ENCODE measurements at places on chromosomes 11 and 22.

GRCh38 chr11:18230859-18231258 lies 5.7 kb downstream of the SAA4 start:
- DNase-seq = no peak

- no peak for DNase-seq
Observed at GRCh38 chr11:68372625-68373024, 60.2 kb downstream of the LRP5 start.

- no peak for DNase-seq
Observed at GRCh38 chr11:128311742-128312719, 275.3 kb downstream of the ETS1 start.

DNA sequence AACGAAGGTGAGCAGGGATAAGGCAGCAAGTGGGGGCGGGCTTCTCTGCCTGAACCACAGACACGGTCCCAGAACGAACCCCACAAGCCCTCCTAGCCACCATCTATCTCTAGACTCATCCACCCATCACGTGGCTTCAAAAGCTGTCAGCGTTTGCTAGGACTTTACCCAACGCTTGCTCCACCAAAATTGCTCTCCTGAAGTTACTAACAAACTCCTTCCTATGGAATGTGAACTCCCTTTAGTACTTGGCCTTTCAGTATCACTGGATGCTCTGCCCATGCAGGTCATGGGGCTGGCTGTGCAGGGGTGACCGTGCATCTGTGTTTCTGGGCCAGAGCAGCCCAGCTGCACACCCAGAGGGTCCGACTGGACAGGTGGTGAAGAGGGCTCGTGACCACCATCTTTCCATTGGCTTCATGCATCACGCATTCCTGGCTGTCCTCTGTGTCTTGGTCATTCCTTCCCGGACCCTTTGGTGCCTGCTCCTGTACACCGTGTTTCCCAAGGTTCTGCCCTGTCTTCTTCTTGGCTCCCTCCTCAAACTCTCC lies 85.1 kb downstream of the MYO7A start:
- no peak for DNase-seq

DNA sequence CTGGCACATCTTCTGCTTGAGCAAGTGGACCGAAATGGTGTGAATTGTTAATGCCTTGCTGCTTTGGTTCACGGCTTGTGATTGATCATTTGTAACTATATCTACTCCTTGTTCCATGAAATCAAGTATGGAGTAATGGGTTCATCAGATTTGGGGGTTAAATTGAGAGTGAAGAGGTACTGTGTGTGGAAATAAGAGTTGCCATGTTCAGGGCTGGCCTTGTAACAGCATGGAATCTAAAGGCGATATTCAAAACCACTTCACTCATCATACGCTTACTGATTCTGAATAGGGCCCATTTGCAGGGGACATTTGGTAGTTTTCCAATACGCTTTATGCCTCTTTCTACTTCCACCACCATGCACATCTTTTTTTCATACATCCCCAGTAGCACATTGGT lies 122.2 kb downstream of the DCDC1 start:
- no peak for DNase-seq

GRCh38 chr11:61575886-61576861 lies 4.7 kb downstream of the SYT7 start:
- DNase-seq = no peak

DNA sequence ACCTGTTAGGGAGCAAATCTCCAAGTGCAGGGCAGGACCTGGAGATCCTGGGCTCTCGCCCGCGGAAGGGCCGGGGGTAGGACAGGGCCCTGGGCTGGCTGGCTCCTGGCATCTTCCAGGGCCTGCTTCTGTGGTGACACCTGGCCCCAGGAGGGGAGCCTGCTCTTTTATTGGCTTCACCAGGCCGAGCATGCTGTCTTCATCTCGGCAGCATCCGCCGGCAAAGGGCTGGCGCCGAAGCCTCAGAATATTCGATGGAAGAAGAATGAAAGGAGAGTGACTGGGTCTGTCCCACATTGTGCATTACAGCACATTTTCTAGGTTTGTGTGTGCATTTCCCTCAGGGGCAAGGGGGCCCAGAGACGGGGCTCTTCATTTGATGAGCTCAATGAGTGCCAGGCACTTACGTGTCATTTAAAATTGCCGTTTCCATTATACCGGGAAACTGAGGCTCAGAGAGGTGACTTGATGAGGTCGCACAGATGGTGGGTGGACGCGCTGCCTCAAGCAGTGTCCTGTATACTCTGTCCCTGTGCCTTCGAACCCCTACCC lies 70.0 kb downstream of the RBX1 start:
- DNase-seq = peak; percentile 52

- no peak for DNase-seq
Observed at GRCh38 chr11:35507688-35508087, 17.7 kb downstream of the PAMR1 start.

DNA sequence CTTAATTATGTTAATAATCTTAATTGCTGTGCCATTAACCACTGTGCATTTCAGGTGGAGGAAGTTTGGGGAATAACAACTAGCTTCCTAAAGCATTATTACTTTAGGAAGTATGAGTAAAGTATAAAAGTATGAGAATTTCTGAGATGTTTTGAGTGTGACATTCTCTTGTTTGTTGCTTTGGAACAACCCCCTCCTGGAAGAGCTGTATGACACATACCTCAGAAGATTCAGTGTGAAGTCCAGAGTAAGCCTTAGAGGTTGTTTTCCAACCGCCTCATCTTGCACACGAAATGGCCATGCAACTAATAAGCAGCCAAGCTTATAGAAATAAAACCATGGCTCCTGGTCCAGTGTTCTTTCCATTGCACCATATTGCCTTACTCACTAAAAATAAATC lies 21.7 kb downstream of the CCDC81 start:
- DNase-seq = no peak

- DNase-seq = no peak
Observed at GRCh38 chr11:7490054-7490453, 4.7 kb downstream of the OLFML1 start.

DNA sequence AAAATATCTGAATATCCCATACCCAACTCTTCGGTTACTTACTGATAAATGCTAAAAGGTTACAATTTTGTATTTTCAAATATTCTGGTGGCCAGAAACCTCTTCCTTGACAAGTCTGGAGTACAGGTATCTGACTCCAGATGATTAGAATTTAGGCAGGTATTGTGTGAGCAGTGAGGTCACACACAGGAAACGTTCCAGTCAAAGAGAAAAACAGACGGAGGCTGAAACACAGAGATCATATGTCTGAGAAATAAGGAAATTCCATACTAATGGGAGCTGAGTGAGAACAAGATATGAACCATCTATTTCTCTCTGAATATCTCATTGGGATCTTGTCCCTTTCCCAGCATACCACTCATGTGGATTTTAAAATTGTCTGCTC lies 89.4 kb upstream of the IGLL5 start:
- DNase-seq = no peak

GRCh38 chr22:37423283-37423682 lies 4.0 kb downstream of the ELFN2 start:
- no peak for DNase-seq

DNA sequence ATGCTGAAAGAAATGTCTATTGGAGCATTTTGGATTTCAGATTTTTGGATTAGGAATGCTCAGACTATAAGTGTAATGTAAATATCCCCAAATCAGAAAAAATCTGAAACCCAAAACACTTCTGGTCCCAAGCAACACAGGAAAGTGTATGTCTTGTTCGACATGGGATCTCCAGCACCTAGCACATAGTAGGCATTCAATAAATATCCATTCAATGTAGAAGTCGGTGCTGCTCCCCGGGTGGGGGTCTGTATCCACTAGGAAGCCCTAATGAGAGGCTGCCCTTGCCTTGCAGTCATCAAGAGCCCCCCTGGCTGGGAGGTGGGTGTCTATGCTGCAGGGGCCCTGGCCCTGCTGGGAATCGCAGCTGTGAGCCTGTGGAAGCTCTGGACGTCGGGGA lies 11.4 kb downstream of the SYT12 start:
- DNase-seq = no peak

- no peak for DNase-seq
Observed at GRCh38 chr11:132973686-132974085, 558.6 kb downstream of the OPCML start.

GRCh38 chr11:60127311-60127811 lies 38.9 kb downstream of the MS4A2 start:
- DNase-seq = no peak

GRCh38 chr11:75223954-75224643 lies 16.5 kb upstream of the TPBGL start:
- DNase-seq = no peak

GRCh38 chr22:37218771-37219411 lies 6.6 kb upstream of the SSTR3 start:
- DNase-seq = no peak

GRCh38 chr22:28002181-28002700 lies 83.2 kb upstream of the PITPNB start:
- DNase-seq = no peak

- DNase-seq = no peak
Observed at GRCh38 chr11:73496134-73496533, 101.8 kb downstream of the FAM168A start.

- DNase-seq = no peak
Observed at GRCh38 chr11:127640561-127641451, 640.2 kb upstream of the KIRREL3 start.

DNA sequence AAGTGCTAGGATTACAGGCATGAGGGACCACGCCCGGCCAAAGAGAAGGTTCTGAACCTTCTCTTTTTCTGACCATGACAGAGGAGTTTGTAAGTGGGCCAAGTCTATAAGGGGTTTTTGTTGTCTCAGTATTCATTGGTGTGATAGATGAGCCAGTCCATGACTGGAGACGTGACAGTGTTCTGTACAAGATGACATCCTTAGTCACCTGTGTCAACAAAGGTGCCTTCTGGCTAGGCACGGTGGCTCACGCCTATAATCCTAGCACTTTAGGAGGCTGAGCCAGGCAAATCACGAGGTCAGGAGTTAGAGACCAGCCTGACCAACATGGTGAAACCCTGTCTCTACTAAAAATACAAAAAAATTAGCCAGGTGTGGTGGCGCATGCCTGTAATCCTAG lies 4.2 kb upstream of the KLHL22 start:
- no peak for DNase-seq

DNA sequence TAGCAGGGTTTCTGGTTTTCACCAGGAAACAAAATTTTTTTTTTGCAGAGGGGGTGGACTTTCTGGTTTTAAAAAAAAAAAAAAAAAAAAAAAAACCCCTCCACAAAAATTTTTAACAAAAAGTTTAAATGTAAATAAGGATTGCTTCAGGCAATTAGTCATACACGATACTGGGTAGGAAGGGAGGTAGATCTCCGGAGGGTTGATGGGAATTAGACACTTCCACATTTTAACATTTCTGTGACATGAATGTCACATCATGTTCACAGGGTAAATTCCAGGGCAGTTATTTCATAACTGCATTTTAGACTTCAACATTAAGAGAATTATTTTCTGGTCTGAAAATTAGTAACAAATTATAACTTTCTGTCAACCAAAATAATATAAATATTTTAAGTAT lies 15.9 kb downstream of the NUP98 start:
- DNase-seq = no peak

GRCh38 chr11:60912851-60913528 lies 968 bp upstream of the TMEM109 start:
- DNase-seq = no peak

DNA sequence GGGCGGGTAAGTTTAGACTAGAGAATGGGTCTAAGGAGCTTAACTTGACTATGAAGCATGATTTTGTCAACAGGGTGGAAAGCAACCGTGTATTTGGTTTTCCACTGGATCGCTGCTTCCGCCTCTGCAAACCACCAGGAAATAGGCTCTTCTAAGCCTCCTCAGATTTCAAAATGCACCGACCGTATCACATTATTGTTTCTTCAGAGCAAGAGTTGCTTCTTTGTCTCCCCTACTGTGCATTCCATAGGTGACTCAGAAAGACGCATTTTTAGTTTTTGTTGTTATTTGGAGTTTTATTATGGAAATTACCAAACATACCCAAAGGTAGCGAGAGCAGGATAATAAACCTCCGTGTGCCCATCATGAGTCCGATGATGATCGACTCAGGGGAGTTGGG lies 64.3 kb upstream of the RASD2 start:
- DNase-seq = no peak

- DNase-seq = no peak
Observed at GRCh38 chr11:76635991-76636738, 34.4 kb downstream of the LRRC32 start.

- DNase-seq = no peak
Observed at GRCh38 chr11:20926799-20927540, 257.6 kb downstream of the NELL1 start.

DNA sequence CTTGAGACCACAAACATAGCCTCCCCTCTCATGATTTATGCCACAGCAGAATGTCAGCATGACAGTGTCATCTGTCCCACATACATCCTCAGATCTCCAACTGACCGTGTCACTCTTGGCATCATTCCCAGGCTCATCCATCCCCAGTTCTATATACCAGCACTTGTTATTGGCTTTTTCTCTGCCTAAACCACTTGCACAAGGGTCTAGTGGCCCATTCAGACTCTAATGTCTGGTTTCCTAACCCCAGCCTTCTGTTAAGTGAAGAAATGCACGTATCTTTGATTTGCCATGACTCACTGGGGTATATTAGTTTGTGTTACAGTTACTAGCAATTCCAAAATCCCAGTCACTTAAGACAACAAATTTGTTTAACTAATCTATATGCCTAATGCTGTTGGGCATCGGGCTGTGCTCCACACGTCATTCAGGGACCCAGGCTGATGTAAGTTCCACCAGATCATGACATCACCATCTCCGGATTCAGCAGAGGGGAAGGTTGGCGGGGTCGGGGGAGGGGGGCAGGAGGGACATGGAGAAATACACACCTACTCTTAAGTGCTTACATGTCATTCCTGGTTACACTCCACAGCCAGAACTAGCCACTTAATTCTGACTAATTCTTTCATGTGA lies 517.4 kb downstream of the BUD13 start:
- no peak for DNase-seq

GRCh38 chr11:47328449-47329390 lies 23.8 kb downstream of the MYBPC3 start:
- no peak for DNase-seq

DNA sequence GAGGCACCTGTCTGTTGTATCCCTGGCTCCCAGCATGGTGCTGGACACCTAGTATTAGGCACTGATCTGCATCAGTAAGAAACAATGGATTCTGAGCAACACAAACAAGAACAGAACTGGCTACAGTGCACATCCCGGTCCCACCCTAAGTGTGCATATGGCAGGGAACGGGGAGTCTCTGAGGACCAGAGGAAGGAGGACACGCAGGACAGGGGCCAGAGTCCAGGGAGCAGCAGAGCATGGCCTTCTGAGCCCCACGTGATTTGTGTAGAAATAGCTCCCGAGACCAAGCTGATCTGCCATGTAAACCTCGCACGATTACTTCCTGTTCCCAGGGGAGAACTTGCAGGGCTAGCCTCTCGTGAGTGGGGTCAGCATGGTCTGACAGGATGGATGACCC lies 12.7 kb upstream of the SNX32 start:
- no peak for DNase-seq

GRCh38 chr22:29702931-29703501 lies 16.8 kb upstream of the CABP7 start:
- no peak for DNase-seq
